Activated CD4-positive, alpha-beta T cell treated with anti-CD3 and anti-CD28 coated beads for 36 hours (primary cell): ENCODE measurements at places on chromosomes 16 and 17. TPM values are rescaled to one million over a fixed set of nuclear protein-coding genes. Genes with fewer than 3 reads are reported as not detected.

DNA sequence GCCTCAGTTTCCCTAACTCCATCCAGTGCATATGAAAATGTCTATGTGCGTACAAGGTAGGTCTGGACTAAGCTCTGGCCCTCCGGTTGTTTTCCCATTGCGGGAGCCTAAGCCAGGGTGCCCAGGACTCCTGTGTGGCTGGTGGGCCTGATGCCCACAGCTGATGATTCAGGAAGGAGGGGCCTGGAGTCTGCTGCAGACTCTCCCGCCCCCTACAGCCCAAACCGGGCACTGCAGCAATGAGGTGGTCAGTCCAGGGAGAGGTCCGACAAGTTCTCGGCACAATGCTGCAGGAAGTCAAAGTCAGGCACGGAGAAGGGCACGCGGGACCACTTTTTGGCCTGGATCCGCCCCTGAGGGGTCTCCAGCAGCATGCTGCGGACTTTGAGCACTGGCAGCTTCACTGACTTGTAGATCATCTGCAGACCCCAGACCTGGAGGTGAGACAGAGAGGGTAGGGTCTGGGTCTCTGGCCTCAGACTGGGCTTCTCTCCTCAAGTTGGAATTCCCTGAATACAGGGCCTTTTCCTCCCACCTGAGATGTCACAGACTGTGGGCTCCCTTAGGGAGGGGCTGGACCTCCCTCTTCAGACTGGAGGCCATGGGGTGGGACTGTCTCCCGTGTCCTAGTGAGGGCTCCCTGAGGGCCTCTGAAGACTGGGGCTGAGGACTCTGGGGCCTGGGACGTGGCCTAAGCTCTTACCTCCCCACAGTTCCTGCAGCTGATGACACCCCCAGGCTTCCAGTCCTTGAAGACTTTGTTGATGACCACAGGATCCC lies 3.4 kb upstream of the ZNF385C start:
- peaks cover 8% of the 10 kb centered on the region for H3K4me1 ChIP-seq
- DNase-seq = peak; percentile 88
- H3K27me3 ChIP-seq = peaks cover 12% of the 10 kb centered on the region
- no peaks in the 10 kb centered on the region for H3K36me3 ChIP-seq

SP6 gene
- 0.07 TPM for total RNA-seq

FADS6 gene
- total RNA-seq = not detected

GRCh38 chr17:82412535-82413520 lies 5.3 kb upstream of the HEXD start:
- H3K4me1 ChIP-seq = peaks cover 8% of the 10 kb centered on the region
- peaks cover 20% of the 10 kb centered on the region for H3K36me3 ChIP-seq
- DNase-seq = no peak
- H3K4me3 ChIP-seq = no peak overlapping the region
- H3K27ac ChIP-seq = no peak overlapping the region
- H3K27me3 ChIP-seq = no peaks in the 10 kb centered on the region

DNA sequence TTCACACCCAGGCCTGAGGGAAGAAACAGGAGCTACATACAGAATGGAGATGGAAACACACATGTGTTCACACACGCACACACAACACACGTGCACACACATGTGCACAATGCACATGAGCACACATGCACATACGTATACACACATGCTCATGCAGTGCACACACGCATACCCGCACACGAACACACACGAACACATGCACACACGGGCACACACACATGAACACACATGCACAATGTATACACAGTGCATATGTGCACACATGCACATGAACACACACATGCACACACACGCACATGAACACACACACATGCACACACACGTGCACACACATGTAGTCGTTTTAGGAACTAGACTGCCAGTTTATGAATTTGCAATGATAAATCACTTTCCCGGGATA lies 49.3 kb upstream of the CDR2 start:
- no peaks in the 10 kb centered on the region for H3K27me3 ChIP-seq
- peaks cover 43% of the 10 kb centered on the region for H3K36me3 ChIP-seq
- no peak overlapping the region for H3K4me3 ChIP-seq
- H3K4me1 ChIP-seq = no peaks in the 10 kb centered on the region
- H3K27ac ChIP-seq = peak overlapping the region; percentile 52
- DNase-seq = no peak

KRTAP4-5 gene
- not detected for total RNA-seq

DNA sequence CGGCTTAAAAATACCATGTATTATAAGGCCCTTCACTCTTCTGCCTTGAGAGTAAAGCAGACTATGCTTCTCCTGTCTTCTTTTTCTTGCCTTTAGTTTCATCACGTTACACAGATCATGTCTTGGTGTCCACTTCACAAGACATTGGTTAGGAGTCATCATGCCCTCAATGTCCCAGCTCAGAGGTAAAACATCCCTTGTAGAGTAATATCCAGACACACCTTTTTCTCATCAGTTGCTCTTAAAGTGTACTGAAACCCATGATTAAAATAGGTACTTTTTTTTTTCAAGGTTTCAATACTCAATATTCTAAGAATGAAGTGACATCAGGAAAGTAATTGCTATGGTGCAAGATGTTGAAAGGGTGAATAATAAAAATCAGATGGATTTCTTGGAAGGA lies 267.8 kb downstream of the PMP22 start:
- H3K4me3 ChIP-seq = no peak overlapping the region
- peaks cover 6% of the 10 kb centered on the region for H3K4me1 ChIP-seq
- peaks cover 22% of the 10 kb centered on the region for H3K27me3 ChIP-seq
- H3K27ac ChIP-seq = no peak overlapping the region

GRCh38 chr16:85152414-85153030 lies 40.2 kb upstream of the CIBAR2 start:
- DNase-seq = no peak
- H3K4me3 ChIP-seq = no peak overlapping the region
- H3K36me3 ChIP-seq = no peaks in the 10 kb centered on the region
- H3K27me3 ChIP-seq = no peaks in the 10 kb centered on the region
- no peak overlapping the region for H3K27ac ChIP-seq

GRCh38 chr17:39196241-39196807 lies 1.1 kb downstream of the CACNB1 start:
- peak overlapping the region; percentile 63 for H3K27ac ChIP-seq
- H3K27me3 ChIP-seq = no peaks in the 10 kb centered on the region
- H3K4me3 ChIP-seq = peak overlapping the region; percentile 98

KRT33A gene
- total RNA-seq = not detected

DNA sequence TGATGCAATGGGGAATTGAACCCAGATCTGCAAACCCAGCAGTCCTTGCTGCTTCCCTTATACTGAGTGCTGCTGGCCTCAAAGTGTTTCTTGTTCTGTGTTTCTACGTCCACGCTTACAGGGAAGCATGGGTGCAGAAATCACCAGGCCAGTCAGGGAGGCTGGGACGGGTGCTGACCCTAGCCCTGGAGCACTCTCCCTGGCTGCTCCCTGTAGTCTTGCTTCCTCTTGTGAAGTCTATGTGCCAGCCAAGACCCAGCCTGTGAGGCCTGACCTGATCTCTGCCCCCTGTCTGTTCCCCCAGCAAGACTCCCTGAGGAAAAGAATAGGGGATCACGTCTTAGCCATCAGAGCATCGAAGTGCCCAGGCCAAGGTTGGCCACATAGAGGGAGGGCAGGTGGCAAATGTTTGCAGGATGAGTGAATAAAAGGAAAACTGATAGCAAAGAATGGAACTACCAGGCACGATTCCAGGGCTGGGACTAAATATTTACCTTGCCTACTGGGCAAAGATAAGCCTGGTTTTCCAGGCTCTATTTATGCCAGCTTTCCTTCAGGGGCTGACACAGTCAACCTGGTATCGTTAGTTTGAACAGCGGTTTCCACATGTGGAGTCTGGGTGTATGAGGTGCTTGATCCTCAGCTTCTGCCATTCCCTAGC lies 41.2 kb upstream of the RHOT1 start:
- no peak overlapping the region for H3K27ac ChIP-seq
- H3K4me1 ChIP-seq = peaks cover 15% of the 10 kb centered on the region
- H3K36me3 ChIP-seq = no peaks in the 10 kb centered on the region
- no peak for DNase-seq
- no peak overlapping the region for H3K4me3 ChIP-seq

GAS7 gene
- 1.3 TPM for total RNA-seq

OR4D1 gene
- total RNA-seq = 0.27 TPM

HOXB1 gene
- total RNA-seq = not detected

- peak overlapping the region; percentile 82 for H3K27ac ChIP-seq
- peak overlapping the region; percentile 58 for H3K4me3 ChIP-seq
- H3K36me3 ChIP-seq = peaks cover 2% of the 10 kb centered on the region
- DNase-seq = peak; percentile 95
- peaks cover 14% of the 10 kb centered on the region for H3K4me1 ChIP-seq
- H3K27me3 ChIP-seq = no peaks in the 10 kb centered on the region
Measured at GRCh38 chr16:30628628-30629540, 18.7 kb upstream of the ZNF689 start.

FAM20A gene
- total RNA-seq = not detected

- H3K27ac ChIP-seq = no peak overlapping the region
- DNase-seq = peak; percentile 54
- no peak overlapping the region for H3K4me3 ChIP-seq
- H3K36me3 ChIP-seq = no peaks in the 10 kb centered on the region
- H3K4me1 ChIP-seq = peaks cover 7% of the 10 kb centered on the region
Measured at GRCh38 chr16:87926246-87927194, 9.8 kb downstream of the CA5A start.

VPS35 gene
- total RNA-seq = 98.4 TPM

SLFN12 gene
- total RNA-seq = 5.4 TPM

KRT33B gene
- total RNA-seq = not detected

DNA sequence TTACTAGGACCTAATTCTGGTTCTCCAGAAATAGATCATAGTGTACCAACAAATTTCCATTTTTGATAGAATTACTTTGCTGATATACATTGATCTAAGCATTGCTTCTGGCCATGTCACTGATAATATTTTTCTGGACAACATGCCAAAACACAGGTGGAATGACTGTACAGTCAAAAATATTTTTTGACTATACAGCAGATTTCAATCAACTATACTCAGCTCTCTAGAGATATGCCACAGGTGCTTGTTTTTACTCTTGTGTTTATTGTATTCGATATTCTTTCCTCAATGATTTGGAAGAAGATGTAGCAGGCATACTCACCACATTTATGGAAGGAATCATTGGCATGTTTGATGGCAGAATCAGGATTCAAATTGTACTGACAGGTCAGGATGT lies 21.6 kb upstream of the TOX3 start:
- no peak overlapping the region for H3K4me3 ChIP-seq
- no peaks in the 10 kb centered on the region for H3K4me1 ChIP-seq
- no peaks in the 10 kb centered on the region for H3K36me3 ChIP-seq
- no peak for DNase-seq
- no peak overlapping the region for H3K27ac ChIP-seq

DNA sequence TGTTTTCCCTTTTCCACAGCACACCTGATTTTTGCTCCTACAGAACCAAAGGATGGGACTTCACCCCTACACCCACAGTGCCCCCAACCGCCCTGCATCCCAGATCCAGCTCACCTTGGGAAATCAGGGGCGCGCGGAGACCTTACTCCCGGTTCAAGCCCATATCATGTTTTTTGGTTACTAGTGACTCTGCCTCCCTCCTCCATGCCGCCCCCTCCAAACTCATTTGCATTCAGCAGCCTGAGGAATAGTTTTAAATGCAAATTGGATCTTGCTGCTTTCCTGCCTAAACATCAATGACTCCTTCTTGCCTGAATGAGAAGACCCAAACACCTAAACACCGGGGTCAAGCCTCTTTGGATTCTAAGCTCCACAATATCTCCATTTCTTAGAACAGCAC lies 331.8 kb downstream of the TMEM114 start:
- no peaks in the 10 kb centered on the region for H3K4me1 ChIP-seq
- no peaks in the 10 kb centered on the region for H3K36me3 ChIP-seq
- peaks cover 1% of the 10 kb centered on the region for H3K27me3 ChIP-seq
- DNase-seq = no peak

DRC7 gene
- total RNA-seq = not detected

- H3K27me3 ChIP-seq = no peaks in the 10 kb centered on the region
- H3K4me1 ChIP-seq = no peaks in the 10 kb centered on the region
- H3K36me3 ChIP-seq = no peaks in the 10 kb centered on the region
- no peak overlapping the region for H3K4me3 ChIP-seq
- no peak overlapping the region for H3K27ac ChIP-seq
Measured at GRCh38 chr17:46872421-46872820, 21.0 kb downstream of the WNT9B start.

ABCA9 gene
- not detected for total RNA-seq

- peak overlapping the region; percentile 83 for H3K27ac ChIP-seq
- no peaks in the 10 kb centered on the region for H3K27me3 ChIP-seq
- H3K4me3 ChIP-seq = no peak overlapping the region
Measured at GRCh38 chr17:74759941-74760340, 11.5 kb downstream of the NHERF1 start.

CPNE7 gene
- total RNA-seq = 17.3 TPM

DNA sequence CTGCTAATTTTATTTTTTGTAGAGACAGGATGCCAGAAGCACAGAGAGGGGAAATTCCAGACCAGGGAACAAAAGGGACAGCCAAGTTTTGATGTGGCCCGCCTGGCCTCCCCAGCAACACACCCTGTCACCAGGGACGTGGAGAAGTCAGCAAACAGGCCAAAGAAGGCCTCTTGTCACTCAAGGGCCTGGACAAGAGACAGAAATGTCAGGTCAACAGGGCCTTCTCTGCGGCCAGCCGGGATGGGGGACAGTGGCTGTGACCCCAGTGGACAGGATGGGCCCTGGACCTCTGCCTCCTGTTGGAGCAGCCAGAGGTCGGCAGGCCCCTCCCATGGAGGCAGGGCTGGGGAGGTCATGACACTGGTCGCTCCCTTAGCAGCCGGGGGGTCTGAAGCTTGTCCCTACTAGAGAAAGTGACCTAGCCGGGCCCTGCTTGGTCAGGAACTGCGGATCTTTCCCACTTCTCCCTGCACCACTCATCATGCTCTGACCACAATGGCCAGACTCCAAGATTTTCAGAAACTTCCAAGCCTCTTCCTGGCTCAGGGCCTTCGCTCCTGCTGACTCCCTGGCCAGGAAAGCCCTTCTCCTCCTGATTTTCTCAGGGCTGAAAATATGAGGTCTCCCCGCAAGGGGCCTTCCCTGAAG lies 9.2 kb upstream of the TVP23A start:
- H3K27me3 ChIP-seq = no peaks in the 10 kb centered on the region
- H3K4me3 ChIP-seq = no peak overlapping the region
- DNase-seq = no peak
- H3K27ac ChIP-seq = no peak overlapping the region
- no peaks in the 10 kb centered on the region for H3K4me1 ChIP-seq

- H3K4me1 ChIP-seq = peaks cover 9% of the 10 kb centered on the region
- H3K4me3 ChIP-seq = no peak overlapping the region
- H3K27me3 ChIP-seq = peaks cover 27% of the 10 kb centered on the region
- no peak for DNase-seq
- H3K27ac ChIP-seq = no peak overlapping the region
- no peaks in the 10 kb centered on the region for H3K36me3 ChIP-seq
Measured at GRCh38 chr17:38425031-38425430, 3.2 kb upstream of the ARHGAP23 start.

DNA sequence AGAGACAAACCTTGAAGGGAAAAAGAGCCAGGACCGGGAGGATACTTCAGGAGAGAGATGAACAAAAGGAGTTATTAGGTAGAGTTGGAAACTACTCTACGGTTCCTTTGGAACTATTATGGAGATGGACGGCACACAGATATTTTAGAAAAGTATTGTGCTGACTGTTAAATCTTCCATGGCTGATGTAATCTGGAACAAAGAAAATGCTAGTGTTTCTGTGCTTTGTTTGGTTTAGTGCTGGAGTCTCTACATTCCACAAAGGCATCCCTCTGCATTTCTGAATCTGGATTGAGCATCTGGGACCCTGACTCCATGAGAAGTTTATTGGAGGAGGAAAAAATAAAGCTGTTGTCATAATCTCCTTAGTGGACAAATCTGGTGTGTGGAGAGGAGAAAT lies 57.2 kb downstream of the RPGRIP1L start:
- no peaks in the 10 kb centered on the region for H3K27me3 ChIP-seq
- peaks cover 3% of the 10 kb centered on the region for H3K4me1 ChIP-seq
- no peak for DNase-seq
- peaks cover 39% of the 10 kb centered on the region for H3K36me3 ChIP-seq
- no peak overlapping the region for H3K4me3 ChIP-seq
